ENCODE measurements at places on chromosomes 4 and X.

- no peak for DNase-seq
Observed at GRCh38 chrX:53337101-53337500, 55.7 kb upstream of the IQSEC2 start.

- DNase-seq, result no peak
Observed at GRCh38 chr4:90951037-90951436, 823.8 kb downstream of the CCSER1 start.

GRCh38 chr4:114782415-114783214 lies 184.0 kb downstream of the UGT8 start:
- DNase-seq, result no peak

- no peak for DNase-seq
Observed at GRCh38 chrX:134461437-134461836, 1.5 kb downstream of the HPRT1 start.

DNA sequence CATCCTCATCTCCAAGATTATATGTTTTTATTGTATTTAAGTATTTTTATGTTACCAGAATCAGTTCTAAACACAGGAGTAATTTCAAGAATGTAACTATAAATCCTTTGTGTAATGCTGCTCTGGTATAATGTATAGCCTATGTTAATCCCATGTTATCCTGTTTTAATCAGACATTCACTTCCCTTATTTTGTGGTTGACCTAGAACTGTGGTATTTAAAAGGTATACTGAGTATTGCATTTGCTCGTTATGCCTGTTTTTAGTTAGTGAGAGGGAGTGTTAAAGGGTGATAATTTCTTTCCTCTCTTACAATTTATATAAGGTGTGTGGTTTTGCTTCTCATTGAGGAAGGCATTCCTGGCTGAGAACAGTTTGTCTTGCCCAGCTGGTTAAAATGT lies 26.2 kb downstream of the MTM1 start:
- no peak for DNase-seq

DNA sequence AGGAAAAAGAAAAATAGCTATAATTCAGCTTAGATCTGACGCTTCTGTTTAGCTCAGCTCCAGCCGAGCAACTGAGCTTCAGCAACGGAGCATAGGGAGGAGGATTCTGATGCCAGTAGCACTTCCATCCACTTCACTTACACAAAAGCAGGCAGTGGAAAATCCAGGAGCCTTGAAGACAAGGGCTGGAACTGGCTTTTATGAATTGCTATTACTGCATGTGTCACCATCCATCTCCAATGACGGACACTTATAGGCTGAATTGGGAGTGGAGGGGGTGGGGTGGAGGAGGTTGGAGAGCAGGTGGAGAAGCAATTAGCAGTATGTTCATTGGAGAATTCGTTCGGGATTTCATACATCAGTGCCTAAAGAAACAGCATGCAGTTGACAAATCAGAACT lies 15.6 kb downstream of the ENOX2 start:
- no peak for DNase-seq

DNA sequence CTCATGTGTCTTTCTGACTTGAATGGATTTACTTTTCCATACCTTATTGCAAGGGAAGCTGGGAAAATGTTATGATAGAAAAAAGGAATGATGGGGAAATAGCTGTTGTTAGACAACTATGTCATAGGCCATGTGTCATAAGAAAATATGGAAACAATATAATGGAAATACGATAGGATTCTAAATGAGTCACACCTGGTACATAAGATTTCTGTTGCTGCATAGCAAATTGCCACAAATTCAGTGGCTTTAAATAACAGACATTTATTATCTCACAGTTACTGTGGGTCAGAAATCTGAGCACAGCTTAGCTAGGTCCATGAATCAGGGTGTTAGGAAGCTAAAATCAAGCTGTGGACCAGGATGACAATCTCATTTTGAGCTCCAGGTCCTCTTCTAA lies 44.6 kb upstream of the ANKRD50 start:
- no peak for DNase-seq

GRCh38 chr4:181524499-181524898 lies 718.7 kb upstream of the TENM3 start:
- no peak for DNase-seq

DNA sequence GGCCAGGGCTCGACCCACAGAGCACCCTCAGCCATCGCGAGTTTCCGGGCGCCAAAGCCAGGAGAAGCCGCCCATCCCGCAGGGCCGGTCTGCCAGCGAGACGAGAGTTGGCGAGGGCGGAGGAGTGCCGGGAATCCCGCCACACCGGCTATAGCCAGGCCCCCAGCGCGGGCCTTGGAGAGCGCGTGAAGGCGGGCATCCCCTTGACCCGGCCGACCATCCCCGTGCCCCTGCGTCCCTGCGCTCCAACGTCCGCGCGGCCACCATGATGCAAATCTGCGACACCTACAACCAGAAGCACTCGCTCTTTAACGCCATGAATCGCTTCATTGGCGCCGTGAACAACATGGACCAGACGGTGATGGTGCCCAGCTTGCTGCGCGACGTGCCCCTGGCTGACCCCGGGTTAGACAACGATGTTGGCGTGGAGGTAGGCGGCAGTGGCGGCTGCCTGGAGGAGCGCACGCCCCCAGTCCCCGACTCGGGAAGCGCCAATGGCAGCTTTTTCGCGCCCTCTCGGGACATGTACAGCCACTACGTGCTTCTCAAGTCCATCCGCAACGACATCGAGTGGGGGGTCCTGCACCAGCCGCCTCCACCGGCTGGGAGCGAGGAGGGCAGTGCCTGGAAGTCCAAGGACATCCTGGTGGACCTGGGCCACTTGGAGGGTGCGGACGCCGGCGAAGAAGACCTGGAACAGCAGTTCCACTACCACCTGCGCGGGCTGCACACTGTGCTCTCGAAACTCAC lies 3.6 kb downstream of the MID1IP1 start:
- DNase-seq, result no peak

- no peak for DNase-seq
Observed at GRCh38 chr4:145954924-145955339, 16.3 kb upstream of the ZNF827 start.

DNA sequence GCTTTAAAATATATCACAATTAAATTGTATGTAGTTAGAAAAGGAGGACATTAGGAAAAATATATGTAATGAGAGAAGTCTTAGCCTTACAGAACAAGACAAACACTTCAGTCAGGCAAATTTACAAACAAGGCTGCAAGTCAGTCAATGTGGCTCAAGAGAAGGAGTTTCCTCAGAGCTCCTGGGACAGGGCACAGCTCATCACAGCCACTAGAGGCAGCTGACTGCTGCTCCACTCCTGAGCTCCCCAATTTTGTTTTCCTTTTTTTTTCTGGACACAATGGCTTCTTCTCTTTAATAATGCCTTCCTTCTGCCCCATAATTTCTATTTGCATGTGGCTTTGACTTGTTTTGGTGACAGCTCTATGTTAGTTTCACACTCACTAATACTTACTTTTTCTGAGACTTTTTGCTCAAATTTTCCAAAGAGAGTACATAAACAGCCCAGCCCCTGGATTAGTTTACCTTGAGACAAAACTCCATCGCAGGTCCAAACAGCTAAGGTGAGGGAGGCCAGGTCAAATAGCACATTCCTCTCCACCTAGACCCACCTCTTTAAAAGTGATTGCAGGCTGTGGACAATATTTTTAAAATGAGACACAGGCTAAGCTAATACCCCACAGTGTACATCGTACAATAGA lies 850.4 kb upstream of the FRG1 start:
- DNase-seq, result no peak

- no peak for DNase-seq
Observed at GRCh38 chr4:163731071-163731470, 236.6 kb downstream of the TMA16 start.

GRCh38 chr4:38740303-38740702 lies 42.5 kb downstream of the TLR10 start:
- no peak for DNase-seq

GRCh38 chr4:6855692-6856297 lies 53.8 kb upstream of the TBC1D14 start:
- peak; percentile 7 for DNase-seq

DNA sequence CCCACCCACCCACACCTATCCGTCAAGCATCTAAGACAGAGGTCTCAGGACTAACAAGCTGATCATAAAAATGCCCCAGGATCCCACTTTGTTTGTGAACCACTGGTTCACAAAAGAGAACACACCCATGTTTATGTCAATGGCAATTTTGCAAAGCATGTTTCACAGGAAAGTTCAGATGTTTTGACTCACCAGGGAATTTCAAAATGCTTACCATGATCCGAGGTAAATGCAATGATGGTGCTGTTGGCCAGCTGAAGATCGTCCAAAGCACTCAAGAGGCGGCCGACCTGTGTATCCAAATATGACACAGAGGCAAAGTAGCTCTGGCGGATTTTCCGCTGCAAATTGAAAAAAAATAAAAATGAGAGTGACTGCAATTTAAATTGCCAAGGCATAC lies 15.0 kb downstream of the IDS start:
- DNase-seq, result no peak

DNA sequence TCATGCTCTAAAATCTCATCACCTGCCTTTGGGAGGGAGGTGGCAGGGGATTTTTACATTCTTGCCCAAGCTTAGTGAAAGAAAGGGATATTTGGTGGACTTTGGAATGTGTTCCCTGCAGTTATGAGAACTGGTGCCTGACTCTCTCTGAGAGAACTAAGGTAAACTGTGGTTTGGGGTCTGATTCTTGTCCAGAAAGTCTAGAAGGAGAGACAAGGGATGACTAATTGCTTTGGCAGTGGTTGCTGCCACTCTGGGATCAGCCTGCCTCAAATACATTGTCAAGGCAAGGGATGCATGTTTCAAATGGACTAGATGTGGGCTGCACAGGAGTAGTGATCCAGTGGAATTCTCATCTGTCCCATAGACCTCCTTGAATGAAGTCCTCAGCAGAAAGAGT lies 115.2 kb downstream of the DDIT4L start:
- no peak for DNase-seq

GRCh38 chr4:37685823-37686372 lies 278 bp downstream of the RELL1 start:
- peak; percentile 27 for DNase-seq

DNA sequence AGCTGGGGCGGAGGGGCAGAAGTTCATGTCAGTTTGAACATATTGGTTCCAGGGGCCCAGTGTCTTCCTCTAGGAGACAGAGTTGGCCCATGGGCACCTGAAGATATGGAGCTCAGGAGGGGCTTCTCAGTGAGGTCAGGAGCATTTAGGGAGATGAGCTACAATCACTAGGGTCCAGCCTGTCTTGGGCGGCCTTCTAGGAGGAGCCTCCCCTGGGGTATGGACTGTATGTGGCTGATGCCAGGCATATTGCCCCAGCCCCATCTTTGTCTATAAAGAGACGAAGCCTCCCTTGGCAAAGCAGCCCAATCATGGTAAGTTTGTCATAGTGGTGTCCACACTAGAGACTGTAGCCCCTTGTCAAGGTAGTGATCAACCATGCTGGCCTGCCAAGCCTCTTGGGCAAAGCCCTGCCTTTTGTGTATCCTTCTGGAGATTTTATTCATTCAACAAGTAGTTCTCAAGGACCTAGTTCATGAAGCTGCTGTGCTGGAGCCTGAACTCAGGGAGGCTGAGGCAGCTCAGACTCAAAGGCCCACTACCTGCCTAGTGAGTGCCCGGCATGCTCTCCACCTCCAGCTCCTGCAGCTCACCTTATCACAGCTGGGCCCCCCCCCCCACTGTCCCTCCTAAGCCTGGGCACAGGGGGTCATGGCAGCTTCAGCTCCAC lies 5.4 kb upstream of the CNGA2 start:
- no peak for DNase-seq

- DNase-seq, result no peak
Observed at GRCh38 chr4:1991087-1991486, 17.7 kb downstream of the NELFA start.

GRCh38 chrX:50671661-50672060 lies 142.3 kb downstream of the SHROOM4 start:
- no peak for DNase-seq

- no peak for DNase-seq
Observed at GRCh38 chrX:16191605-16192004, 24.3 kb downstream of the MAGEB17 start.

DNA sequence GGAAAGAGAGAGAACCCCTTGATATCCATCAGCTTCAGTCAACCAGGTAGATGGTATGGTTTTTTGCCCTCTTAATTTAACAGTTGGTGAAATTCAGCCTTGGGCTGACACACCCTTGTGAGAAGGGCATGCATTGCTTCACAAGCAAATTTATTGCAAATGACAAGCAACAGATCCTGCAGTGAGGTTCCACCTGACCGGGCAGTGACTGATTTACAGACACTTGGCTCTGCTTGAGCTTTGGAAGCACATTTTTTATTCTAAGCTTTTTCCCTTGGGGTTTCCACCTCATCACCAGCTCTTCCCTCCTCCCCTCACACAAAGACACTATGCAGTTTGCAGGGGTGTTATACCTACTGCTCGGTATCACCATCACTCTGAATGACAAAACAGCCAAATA lies 28.3 kb upstream of the SERTM2 start:
- DNase-seq, result no peak

DNA sequence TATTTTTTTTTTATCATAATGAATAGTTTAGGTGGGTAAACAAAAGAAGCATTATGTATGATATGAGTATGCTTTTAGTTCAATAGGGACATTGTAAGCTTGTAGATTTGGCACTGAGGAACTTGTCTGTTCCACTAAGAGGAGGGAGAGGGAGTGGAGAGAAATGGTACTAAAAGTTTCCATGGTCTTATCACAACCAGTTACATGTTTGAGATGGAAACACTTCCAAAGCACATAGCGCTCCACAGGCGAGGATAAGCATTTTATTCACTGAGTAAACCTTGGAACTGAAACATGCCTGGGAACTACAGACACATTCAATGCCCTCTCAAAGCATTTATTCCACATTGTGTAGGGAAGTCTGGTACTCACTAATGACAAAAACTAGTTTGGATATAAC lies 15.5 kb downstream of the MYOZ2 start:
- DNase-seq, result no peak

GRCh38 chr4:107896158-107896645 lies 35.1 kb upstream of the CYP2U1 start:
- DNase-seq, result no peak

DNA sequence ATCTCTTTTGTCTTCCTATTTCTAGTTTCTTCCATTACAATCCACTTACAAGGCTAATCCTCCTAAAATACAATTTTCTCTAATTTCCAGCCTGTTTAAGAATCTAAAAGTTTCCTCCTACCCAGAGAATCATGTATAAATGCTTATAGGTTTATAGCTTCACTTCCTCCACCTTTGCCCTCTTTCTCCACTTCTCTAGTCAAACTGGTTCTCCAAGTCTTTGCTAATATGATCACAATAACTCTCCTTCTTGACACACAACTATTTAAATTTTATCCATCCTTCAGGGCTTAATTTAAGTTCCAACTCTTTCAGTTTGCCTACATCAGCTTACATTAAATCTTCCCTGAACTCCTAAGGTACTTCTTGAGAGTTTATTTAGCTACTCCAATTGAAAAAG lies 69.2 kb downstream of the RPS6KA6 start:
- no peak for DNase-seq

- DNase-seq, result no peak
Observed at GRCh38 chr4:181538431-181538830, 704.8 kb upstream of the TENM3 start.

- no peak for DNase-seq
Observed at GRCh38 chr4:117137145-117137544, 51.8 kb upstream of the TRAM1L1 start.

Data from CD4-positive, alpha-beta T cell treated with Interferon gamma for 1 hour (primary cell).